Cardiac muscle cell (in vitro differentiated cells and primary cell): ENCODE measurements at places on chromosomes 2 and 18. TPM values are rescaled to one million over a fixed set of nuclear protein-coding genes. Genes with fewer than 3 reads are reported as not detected.

DNA sequence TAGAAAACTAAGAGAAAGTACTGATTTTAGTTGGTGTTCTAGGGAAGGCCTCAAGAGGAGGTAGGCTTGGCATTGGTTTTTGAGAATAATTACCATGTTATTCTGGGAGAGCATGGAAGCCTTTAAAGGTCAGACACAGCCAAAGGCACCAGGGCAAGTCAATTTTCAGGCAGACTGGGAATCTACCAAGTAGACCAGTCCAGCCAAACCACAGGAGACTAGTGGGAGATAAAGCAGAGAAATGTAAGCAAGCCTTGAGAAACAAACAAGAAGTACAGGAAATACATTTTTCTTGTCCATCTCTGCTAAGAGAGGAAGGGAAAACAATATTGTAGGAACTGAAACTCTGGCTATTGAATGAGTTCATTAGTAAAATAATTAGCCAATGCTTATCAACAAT is 5.5 kb upstream of the CCDC68 start:
- DNase-seq, result no peak
- no peaks in the 10 kb centered on the region for H3K4me1 ChIP-seq
- no peak overlapping the region for H3K27ac ChIP-seq
- H3K27me3 ChIP-seq, result peaks cover under 1% of the 10 kb centered on the region

GRCh38 chr2:234912437-234912836 is 39.4 kb upstream of the SH3BP4 start:
- no peak for DNase-seq
- H3K27me3 ChIP-seq, result no peaks in the 10 kb centered on the region
- no peak overlapping the region for H3K27ac ChIP-seq
- H3K4me1 ChIP-seq, result peaks cover 4% of the 10 kb centered on the region
- no peaks in the 10 kb centered on the region for H3K36me3 ChIP-seq

DNA sequence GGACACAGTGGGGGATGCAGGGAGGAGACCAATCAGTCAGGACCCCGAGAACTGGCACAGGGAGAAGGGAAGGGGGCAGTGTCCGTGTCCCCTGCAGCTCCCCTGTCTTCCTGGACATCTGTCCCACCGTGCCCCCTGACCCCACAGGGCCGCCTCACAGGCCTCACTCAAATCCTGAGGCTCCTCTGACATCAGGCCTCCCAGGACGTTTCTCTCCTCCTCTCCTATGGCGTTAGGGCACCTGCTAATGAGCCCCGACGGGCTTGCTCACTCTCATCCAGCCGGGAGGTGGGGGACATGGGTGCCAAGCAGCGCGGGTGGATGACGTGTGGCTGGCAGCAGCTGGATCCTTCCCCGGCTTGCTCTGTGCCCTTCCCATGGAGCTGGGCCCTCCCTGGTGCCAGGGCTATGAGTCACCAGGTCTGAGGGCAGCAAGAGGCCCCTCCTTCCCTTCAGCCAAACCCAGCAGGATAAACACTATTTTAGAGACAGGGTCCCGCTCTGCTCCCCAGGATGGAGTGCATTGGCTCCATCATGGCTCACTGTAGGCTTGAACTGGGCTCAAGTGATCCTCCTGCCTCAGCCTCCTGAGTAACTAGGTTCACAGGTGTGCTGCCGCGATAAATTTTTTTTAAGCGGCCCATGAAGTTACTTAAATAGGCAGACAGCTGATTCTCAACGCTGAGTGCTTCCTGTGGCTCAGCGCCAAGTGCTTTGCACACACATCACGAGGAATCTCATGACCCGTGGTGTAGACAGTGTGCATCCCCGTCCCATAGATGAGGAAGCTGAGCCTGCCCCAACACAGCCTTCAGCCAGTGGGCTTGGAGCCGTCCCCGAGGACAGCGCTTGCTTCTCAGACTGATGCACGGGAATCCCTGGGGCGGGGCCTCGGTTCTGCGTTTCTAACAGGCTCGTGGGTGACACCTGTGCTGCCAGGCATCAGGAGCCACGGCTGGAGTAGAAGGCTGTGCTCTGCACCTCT is 64.5 kb upstream of the HDAC4 start:
- H3K4me1 ChIP-seq, result no peaks in the 10 kb centered on the region
- no peak for DNase-seq
- no peak overlapping the region for H3K4me3 ChIP-seq
- H3K27me3 ChIP-seq, result no peaks in the 10 kb centered on the region

- H3K27ac ChIP-seq, result no peak overlapping the region
- H3K27me3 ChIP-seq, result no peaks in the 10 kb centered on the region
- no peaks in the 10 kb centered on the region for H3K4me1 ChIP-seq
- no peaks in the 10 kb centered on the region for H3K36me3 ChIP-seq
These were observed 280.4 kb downstream of the TDRD15 start for GRCh38 chr2:21404137-21404536.

DNA sequence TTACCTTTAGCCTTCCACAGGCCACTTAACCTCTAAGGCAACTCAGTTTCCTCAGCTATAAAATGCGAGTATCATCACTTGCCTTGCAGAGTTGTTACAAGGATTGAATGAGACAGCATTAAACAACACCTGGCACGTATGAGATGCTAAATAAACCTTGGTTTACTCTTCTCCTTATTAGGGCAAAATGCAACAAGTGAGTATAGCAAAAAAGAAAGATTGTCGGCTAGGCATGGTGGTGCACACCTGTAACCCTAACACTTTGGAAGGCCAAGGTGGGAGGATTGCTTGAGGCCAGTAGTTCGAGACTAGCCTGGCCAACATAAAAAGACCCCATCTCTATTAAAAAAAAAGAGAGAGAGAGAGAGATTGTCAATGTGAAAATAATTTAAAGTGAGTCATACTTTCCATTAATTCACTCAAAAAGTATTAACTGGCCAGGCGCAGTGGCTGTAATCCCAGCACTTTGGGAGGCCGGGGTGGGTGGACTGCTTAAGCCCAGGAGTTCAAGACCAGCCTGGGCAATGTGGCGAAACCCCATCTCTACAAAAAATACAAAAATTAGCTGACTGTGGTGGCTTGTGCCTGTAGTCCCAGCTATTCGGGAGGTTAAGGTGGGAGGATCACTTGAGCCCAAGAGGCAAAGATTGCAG is 8.0 kb downstream of the ATAD2B start:
- no peak overlapping the region for H3K27ac ChIP-seq
- no peaks in the 10 kb centered on the region for H3K36me3 ChIP-seq
- DNase-seq, result no peak
- H3K4me3 ChIP-seq, result no peak overlapping the region

DNA sequence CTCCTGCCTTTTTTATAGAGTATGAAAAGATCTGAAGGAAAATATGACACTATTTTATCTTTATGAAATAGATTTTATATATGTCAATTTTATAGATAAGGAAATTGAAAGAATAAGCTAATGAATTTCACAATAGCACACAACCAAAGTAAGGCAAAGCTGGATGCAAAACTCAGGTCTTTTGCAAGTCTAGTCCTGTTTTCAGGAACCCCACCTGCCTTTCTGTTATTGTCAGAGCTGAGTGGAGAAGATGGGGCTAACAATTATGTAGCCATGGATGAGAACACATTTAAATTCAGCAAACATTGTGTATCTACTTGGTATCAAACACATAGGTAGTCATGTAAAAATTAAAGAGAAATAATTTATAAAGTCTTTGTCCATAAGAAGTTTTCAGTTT is 161.5 kb upstream of the ZEB2 start:
- no peak overlapping the region for H3K27ac ChIP-seq
- no peaks in the 10 kb centered on the region for H3K4me1 ChIP-seq
- H3K36me3 ChIP-seq, result no peaks in the 10 kb centered on the region
- no peak overlapping the region for H3K4me3 ChIP-seq
- DNase-seq, result no peak
- no peaks in the 10 kb centered on the region for H3K27me3 ChIP-seq

DNA sequence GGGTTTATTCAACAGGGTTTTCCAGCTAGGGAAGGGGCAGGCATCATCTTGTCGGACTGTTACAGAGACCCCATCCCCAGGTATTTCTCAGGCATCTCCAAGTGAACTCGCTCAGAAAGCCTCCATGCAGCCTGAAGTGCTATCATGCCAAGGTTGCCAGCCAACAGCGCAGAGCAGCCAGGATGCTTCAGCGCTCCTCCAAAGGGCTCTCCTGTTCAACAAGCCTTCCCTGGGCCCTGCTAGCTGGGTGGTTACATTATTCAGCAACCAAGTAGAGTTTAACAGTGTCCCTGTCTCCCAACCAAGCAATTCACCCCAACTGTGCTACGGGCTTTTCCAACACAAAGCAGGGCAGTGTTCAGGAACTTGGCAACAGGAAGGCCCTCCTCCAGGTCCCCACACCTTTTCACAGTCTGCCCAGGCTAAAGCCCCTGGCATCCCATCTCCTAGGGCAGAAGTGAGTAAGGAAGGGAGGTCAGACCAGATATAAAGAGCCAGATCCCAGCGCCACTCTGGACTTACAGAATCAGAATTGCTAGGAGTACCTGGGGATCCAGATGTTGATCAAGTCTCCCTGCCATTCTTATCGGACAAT is 52.9 kb downstream of the ZBTB7C start:
- peaks cover 15% of the 10 kb centered on the region for H3K4me1 ChIP-seq
- H3K4me3 ChIP-seq, result no peak overlapping the region
- H3K27ac ChIP-seq, result no peak overlapping the region
- no peak for DNase-seq
- H3K27me3 ChIP-seq, result no peaks in the 10 kb centered on the region
- H3K36me3 ChIP-seq, result no peaks in the 10 kb centered on the region

Gene VWA3B
- total RNA-seq, result 0.09 and 0.67 TPM in 2 replicates

Gene CYP1B1
- 0.18 TPM in 1 of 2 replicates, not detected in the other for total RNA-seq
